ENCODE measurements at places on chromosomes 1 and 21.

- no peak for DNase-seq
Measured at GRCh38 chr1:231357187-231357772, 19.2 kb downstream of the SPRTN start.

GRCh38 chr1:17744666-17745478, 10.3 kb upstream of the ACTL8 start:
- DNase-seq, result no peak

DNA sequence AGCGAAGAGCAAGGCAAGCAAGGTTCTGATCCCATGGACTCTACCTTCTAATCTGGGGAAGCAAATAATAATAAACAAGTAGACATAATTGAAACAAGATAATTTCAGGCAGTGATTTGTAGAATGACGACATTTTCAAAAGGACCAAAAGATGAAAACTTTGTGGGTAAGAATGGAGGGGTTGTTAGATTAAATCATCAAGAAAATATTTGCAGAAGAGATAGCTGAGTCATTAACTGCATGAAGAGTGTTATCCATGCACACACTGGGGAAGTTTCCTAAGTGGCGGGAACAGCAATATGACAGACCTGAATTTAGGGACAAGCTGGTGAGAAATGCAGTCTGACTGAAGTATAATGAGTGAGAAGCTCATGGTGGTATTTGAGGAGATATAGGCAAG, 583.1 kb upstream of the RGS18 start:
- DNase-seq, result no peak

DNA sequence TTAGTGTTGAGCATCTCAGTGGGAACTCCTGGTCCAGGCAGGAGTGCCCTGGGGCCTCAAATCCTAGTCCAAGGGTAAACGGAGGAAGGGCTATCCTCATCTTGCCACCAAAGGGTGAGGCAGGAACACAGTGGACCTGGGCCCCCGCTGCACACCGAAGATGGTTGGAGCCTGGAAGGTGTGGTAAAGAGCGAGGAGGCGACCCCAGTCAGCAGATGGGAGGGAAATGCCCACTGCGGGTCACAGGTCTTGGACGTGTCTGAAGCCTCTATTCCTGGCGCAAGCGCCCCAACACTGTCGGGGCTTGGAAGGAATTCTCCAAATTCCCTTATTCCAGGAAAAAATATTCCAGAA, 38.5 kb upstream of the SYNC start:
- DNase-seq, result no peak

DNA sequence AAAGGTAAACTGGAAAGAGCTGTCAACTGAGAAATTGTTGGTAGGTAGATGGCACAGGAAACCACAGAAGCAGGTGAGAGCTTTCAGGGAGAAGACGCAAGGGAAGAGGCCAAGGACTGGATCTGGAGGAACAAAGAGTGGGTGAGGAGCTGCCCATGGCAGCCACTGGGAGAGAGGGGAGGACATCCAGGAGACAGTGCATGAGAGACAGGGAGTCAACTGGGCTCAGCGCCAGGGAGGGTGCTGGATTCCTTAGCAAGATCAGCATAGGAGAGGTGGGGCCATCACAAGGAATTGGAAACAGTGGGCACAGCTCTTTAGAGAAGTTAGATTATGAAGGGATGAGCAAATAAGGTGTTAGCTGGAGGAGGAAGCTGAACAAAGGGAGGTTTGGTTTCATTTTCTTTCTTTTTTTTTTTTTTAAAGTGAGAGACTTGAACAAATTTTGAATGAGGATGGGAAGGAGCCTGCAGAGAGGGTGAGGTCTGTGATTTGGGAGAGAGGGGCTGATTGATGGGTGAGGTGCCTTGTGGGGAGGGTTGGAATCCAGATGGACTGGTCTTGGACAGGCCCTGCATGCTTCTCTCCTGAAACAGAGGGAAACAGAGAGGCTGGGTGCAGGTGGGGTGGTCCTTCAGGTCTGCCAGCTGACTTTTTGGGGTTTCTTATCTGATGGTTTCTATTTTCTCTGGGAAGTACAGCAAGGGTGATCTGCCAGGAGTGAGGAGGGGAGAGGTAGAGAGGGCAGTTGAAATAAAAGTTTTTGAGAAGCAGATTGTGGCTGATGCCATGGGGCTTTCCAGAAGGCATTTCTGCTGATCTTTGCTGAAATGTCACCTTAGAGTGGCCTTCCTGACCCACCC, 5.4 kb downstream of the CYP4B1 start:
- no peak for DNase-seq

DNA sequence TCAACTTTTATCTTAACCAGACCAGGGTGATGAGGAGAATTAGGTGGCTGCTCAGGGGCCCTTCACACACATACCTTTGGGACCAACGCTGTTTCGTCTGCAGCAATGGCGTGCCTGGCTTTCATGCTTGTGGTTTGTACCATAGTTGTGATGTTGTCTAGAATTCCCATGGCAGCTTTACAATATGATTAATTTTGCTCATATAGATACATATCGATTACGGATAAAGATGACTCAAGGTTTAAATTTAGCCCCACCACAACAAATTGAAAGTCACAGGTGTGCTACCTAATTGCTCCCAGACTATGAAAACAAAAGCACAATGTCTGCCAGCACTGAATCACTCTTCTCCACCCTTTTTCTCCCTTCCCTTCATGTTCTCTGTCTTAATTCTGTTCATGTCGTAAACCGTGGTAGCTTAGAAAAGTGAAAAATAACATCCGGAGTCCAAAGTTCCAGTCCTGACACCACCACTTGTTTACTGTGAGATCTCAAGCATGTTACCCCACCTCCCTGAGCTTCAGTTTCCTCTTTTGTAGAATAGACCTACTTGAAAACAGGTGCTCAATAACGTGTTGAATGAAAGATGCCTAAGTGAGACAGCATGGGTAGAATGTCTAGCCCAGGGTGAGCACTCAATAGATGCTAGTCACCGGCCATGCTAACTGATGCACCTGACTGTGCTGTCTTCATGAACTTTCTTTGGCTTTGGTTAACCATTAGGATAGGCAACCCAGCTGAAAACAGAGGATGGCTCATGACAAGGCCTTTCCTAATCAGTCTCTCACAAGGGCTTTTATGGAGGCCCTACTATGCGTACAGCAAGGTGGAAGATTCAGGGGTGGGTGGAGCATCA, 22.1 kb upstream of the JUN start:
- no peak for DNase-seq

DNA sequence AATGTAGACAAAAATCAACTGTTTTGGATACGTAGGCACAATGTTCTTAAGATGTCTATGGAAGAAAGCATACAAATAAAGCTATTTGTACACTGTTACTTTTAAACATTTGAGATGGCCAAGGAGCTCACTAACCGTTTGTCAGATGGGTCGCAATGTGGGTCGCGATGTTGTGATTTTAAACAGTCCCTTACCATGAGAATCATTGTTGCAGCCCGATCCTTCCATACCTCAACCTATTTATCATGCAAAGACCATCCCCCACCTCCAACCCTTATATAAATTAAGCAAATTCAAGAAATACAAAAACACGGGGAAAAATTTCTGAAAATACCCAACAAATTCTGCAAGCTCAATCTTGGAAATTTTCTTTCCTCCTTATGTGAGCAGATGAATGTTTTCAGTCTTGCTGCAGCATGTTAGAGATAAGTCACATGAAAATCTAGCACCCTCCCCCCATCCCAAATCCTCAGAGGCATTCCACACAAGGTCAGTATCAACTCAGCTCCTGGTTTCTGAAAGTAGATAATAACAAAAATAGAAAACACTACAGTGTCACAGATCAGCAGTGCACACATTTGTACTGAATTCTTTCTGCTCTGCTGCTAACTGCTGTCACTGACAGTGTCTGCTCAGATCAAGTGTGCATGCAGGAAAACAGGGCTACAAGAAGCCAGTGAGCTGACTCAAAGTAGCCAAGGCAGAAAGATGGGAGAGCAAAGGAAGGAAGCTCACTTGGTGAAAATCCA, 92.9 kb upstream of the TTC39A start:
- DNase-seq, result no peak

DNA sequence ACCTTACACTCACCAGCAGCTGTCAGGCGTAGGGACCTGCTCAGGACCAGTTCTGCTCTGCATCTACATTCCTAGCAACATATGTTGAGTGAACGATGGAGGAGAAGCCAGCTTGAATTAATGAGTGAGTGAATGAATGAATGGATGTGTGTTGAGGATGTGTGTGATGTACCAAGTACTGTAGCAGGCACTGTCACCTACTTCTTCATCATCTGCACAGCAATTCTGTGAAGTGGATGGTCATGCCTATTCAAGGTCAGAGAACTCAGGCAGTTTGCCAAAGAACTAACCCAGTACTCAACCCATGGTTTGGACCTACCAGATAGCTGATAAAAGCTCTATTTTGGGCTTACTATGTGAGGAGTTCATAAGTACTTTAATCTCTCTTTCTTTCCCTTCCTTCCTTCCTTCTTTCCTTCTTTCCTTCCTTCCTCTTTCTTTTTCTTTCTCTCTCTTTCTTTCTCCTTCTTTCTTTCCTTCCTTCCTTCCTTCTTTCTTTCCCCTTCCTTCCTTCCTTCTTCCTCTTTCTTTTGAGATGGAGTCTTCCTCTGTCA, 56.9 kb downstream of the ATP1A1 start:
- DNase-seq, result no peak

- DNase-seq, result no peak
Measured at GRCh38 chr1:211196880-211197279, 62.3 kb upstream of the RCOR3 start.

GRCh38 chr1:6962478-6962995, 177.3 kb downstream of the CAMTA1 start:
- DNase-seq, result no peak

- no peak for DNase-seq
Measured at GRCh38 chr1:54651608-54652007, 10.0 kb downstream of the MROH7 start.

DNA sequence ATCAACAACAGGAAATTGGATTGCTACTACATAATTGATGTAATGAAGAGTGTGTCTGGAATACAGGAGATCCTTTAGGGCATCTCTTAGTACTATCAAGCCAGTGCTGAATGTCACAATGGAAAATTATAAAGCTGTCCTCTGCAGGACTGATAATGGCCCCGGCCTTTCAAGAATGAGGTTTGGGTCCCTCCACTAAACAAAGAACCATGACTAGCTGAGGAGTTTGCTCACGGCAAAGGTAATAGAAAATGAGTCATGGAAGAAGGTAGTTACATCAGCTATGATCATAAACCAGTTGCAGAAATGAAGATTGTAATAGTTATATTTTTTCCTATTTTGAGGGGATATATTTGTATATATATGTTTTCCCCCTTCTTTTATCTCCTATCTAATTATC, 145.8 kb downstream of the KCNJ6 start:
- DNase-seq, result no peak

- DNase-seq, result no peak
Measured at GRCh38 chr1:52112489-52112888, 29.4 kb upstream of the ZFYVE9 start.

DNA sequence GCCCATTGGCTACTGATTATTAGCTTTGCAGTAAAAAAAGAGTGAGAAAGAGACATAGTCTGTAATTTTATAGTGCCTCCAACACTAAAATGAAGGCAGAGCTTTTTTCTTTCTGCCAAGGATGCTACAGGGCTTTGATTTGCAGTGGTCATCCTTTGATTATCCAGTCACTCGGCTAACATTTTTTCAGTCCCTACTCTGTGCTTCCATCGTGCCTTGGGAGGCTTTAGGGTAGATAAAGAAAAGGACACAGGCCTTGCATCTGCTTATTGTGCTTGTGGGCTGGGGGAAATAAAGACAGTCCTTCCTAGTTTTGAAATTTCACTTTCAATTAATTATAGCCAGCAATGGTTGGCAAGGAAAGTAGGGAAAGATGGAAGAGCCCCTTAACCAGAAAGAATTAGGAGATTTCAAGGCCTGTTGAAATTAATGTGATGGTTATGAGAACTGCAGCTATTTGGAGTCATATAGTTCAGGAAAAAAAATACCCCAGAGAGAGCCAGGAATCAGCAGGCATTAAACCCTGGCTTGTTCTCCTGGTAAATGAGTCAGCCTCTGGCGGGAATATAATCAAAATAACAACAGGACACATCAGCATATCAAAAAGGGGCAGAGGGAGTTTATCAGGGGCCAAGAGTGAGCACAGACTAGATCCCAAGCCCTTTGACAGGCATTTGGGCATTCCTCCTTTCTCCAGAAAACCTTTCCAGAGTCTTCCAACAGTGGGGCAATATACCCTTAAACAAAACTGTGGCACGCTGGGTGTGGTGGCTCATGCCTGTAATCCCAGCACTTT, 27.4 kb downstream of the CACHD1 start:
- DNase-seq, result no peak

- no peak for DNase-seq
Measured at GRCh38 chr21:45950740-45951515, 30.6 kb upstream of the COL6A1 start.

DNA sequence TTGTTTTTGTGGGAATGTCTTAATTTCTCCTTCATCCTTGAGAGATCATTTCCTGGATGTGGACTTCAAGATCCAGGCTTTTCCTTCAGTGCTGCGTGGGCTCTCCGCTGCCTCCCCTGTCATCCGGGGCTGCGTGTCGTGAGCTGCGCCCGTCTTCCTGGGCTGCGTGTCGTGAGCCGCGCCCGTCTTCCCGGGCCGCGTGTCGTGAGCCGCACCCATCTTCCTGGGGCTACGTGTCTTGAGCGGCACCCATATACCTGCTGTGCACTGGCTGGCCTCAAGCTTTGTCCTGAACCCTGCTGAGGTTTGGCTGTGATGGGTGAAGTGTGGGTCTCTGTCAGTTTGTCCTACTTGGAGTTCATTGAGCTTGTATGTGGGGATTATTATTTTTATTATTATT, 55.1 kb downstream of the PCNT start:
- DNase-seq, result no peak

DNA sequence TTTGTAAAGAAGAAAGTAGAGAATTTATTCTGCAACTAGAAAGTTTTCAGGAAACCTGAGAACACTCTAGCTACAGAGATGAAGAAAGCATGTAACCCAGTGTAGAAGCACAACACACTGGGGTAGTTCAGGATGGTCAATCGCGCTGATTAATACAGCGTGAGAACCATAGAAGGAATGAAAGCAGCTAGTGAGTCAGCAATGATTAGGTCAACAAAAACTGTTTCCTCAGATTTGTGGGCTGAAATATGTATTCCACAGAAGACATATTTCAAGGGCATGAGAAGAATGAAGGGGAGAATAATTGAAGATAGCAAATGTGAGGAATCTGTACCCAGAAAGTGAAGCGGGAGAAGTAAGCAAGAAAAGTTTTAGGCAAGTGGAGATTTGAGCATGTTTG, 97.8 kb upstream of the ADGRL2 start:
- DNase-seq, result no peak

GRCh38 chr1:71641903-71642302, 561.1 kb upstream of the ZRANB2 start:
- no peak for DNase-seq

DNA sequence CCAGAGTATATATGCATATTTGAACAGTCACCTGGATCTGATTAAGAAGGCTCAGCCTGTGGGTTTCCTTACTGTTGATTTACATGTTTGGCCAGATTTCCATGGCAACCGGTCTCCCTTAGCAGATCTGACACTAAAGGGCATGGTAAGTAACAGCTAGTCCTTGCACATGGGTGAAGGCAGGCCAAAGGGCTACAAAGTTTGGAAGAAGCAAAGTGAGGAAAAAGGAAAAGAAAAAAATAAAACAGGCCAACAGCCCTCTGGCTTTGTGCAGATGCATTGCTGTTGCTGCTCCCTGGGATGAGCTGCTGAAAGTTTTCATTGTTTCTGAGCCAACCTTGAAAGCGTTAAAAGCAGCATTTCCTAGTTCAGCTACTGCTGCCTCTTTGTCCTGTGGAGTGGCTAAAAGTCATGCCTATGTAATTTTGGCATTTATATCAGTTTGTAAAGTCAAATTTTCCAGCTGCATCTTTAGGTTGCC, 176.5 kb upstream of the HOOK1 start:
- DNase-seq, result no peak

- DNase-seq, result no peak
Measured at GRCh38 chr1:10171105-10171767, 39.1 kb upstream of the KIF1B start.

- DNase-seq, result no peak
Measured at GRCh38 chr1:155858800-155859233, 550 bp upstream of the SYT11 start.
